Epithelial cell of esophagus (primary cell): ENCODE measurements at places on chromosomes 6 and 20.

- no peak for DNase-seq
Observed at GRCh38 chr6:19873031-19873430, 35.9 kb downstream of the ID4 start.

GRCh38 chr20:15069355-15069754, 731.9 kb upstream of the FLRT3 start:
- no peak for DNase-seq

DNA sequence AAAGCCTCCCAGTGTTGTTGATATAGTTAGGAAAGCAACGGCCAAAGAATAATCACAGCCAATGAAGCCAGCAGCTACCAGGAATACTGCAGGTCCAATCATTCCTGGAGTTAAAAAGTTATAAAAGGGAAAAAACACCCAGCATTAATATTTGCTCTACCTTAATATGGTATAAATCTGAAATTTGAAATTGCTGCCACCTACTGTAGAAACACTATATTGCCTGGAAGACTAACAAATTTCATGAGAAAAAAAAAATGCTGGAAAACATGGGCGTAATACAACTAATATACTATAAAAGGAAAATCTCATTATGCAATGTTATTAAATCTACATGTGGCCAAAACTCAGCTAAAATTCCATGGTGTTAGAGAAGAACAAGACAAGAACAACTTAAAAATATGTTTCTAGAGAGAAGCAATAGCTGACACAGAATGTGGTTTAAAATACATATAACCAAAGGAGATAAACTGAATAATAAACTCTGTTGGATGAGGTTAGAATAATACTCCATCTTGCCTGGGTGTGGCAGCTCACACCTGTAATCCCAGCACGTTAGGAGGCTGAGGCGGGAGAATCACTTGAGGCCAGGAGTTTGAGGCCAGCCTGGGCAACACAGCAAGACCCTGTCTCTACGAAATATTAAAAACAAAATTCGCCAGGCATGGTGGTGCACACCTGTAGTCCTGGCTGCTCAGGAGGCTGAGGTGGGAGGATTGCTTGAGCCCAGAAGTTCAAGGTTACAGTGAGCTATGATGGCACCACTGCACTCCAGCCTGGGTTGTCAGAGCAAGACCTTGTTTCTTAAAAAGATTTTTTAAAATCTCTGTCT, 43.1 kb downstream of the SLC17A5 start:
- DNase-seq: peak; percentile 56

- peak; percentile 73 for DNase-seq
Observed at GRCh38 chr6:167826230-167826895, 348 bp upstream of the AFDN start.

- DNase-seq: no peak
Observed at GRCh38 chr6:115865914-115866313, 194.8 kb downstream of the FRK start.

DNA sequence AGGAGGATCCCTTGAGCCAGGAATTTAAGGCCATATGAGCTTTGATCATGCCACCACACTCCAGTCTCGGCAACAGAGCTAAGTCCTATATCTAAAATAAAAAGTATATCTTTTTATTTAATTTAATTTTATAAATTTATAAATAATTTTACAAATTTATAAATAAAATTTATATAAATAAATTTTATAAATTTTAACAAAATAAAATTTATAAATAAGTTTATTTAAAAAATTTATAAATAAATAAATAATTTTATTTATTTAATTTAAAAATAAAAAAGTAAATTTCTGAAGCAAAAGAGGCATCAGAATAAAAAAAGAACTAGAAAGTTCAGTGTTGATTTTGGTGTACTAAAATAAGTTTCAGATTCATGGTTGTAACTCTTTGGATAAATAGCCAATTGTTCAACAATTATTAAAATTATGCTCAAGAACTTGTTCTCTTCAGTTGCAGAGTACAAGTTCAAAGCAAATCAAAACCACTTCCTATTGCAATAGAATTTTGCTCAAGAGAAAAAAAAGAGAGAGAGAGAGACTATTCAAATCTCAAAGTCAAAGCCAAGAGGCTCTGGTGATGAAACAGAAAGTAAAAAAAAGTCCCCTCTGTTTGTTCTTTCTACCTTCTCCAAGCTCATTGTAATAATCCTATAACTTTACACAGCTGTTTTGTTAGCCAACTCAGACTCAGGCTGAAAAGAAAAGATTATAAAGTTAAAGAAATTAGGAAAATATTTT, 547.5 kb upstream of the ADGRB3 start:
- no peak for DNase-seq

DNA sequence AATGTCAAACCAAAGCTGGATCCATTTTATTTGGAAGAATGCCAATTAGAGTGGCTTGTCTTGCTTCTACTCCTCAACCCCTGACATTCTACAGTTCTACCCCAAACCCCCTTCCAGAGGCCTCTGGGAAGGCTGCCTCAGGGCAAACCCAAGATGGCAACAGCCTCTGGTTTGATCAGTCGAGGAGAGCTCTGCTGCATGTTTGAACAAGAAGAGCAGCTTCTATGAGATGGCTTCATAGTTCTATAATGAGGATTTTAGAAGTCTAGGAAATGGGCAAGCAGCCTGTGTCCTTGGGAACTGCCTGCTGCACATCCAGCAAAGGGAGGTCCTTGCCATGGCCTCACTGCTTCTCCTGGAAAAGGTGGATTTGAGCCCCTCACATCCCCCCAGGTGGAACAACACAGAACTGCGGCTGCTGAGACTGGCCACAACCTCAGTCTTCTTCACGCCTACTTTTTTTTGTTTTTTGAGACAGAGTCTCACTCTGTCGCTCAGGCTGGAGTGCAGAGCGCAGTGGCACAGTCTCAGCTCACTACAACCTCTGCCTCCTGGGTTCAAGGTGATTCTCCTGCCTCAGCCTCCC, 37.9 kb downstream of the ZC3H12D start:
- DNase-seq: no peak
